Activated gamma-delta T cell treated with anti-CD3 and anti-CD28 coated beads, Interleukin-2, amount 50 U/mL, for 16 hours (primary cell): ENCODE measurements at places on chromosomes 13 and 19.

- DNase-seq = no peak
Observed at GRCh38 chr13:40101708-40102359, 446.4 kb downstream of the COG6 start.

- no peak for DNase-seq
Observed at GRCh38 chr13:101283782-101284181, 132.5 kb downstream of the NALCN start.

DNA sequence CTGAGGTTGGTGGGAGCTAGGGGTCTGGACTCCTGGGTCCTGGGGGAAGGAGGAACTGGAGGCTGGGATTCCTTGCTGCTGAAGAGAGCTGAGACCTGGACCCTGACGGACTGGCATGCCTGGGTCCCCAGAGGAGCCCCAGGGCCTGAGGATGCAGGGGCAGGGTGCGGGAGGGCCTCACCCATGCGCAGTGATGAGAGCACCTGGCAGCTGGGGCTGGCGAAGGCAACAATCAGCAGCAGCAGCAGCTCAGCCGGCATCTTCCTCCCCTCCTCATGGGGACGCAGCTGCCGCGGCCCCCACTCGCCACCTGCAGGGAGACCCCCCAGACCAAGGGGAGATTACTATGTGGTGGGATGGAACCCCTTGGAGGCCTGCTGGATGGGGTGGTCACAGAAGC, 4.5 kb downstream of the GRIK5 start:
- no peak for DNase-seq

- DNase-seq = peak; percentile 92
Observed at GRCh38 chr19:9792206-9793070, 23.9 kb upstream of the ZNF846 start.

- no peak for DNase-seq
Observed at GRCh38 chr13:110316196-110316595, 9.1 kb downstream of the COL4A2 start.

GRCh38 chr19:7831452-7831851, 1.4 kb downstream of the EVI5L start:
- DNase-seq = no peak

DNA sequence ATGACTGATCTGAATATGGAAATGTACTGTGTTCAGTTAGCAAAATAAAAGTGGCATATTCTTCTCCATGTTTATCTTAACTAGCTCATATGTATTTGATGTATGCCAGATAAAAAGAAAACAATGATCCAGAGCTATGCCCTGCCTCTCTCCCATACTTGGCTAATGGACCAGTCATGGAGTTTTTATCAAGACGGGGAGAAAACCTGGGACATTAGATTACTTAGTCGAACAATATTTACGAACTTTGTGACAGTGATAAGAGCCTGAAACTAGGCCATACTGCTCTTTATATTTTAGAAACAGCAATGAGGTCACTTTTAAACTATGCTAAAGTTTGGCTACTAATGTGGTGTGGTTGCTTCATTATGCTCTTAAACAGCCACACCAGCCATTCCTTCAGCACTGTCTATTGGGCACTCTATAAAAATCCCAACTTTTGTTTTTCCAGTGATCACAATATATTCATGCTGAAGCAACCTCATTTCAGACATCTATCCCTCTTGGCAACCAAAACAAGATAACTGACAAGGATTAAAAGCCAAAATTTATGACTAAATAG, 265.0 kb downstream of the FGF14 start:
- no peak for DNase-seq

- DNase-seq = no peak
Observed at GRCh38 chr13:73110814-73111213, 52.0 kb downstream of the KLF5 start.
